Stimulated activated naive CD8-positive, alpha-beta T cell treated with anti-CD3 and anti-CD28 coated beads, Interleukin-15, amount 100 ng/mL, for 72 hours (primary cell): ENCODE measurements at places on chromosomes 2 and 18.

DNA sequence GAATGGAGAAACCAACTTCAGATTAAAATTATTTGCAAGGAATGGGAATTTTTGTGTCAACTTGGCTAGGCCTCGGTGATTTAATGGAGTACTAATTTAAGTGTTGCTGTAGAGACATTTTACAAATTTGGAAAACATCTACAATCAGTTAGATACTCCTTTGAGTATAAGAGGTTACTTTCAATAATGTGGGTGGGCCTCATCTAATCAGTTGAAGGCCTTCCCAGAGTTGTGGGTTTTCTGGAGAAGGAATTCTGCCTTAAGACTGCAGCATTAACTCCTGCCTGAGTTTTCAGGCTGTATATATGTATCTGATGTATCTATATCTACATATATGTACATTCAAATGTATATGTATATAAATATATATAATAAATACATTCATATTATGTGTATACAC, 47.6 kb upstream of the ABCA12 start:
- no peak for DNase-seq

DNA sequence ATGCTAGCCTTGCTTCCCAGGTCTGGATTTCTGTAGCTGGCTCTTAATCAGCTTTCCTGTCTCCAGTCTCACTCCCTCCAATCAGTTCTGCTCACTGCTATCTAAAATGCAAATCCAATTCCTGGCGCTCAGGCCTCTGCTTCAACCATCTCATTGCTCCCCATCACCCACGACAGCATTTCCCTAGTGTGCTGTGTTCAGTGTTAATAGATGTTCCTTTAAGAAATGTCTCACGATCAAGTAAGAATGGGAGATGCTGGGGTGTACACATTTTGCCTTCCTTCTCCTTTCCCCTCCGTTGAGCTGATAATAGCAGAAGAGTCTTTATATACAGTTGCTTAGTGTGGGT, 1.6 kb upstream of the PUM2 start:
- DNase-seq = no peak

- no peak for DNase-seq
These were observed 1.6 kb downstream of the ZNF516 start for GRCh38 chr18:76493213-76494161.

GRCh38 chr2:230512955-230513748, 97.2 kb downstream of the SP100 start:
- no peak for DNase-seq

DNA sequence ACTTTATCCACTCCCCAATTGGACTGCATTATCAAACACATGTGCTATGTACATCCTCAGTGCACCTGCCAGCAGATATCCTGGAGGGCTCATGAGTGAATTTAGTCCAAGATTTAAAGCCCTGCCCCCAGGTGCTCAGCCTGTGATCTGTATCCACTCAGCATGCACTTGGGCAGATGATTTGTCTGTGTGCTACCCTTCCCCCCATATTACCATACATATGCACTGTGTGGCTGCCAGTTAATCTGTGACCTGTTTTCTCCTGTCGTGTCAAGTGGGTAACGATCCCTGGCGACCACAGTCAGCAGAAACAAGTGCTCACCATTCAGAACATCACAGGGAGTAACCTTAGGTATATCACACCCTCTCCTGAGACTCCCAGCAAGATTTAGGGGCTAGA, 10.2 kb downstream of the NAGK start:
- no peak for DNase-seq

- no peak for DNase-seq
These were observed 20.1 kb upstream of the ALLC start for GRCh38 chr2:3637692-3638455.
